ENCODE measurements at places on chromosomes 11 and 22. TPM values are rescaled to one million over a fixed set of nuclear protein-coding genes. Genes with fewer than 3 reads are reported as not detected.

GRCh38 chr22:35217527-35217926, 39.8 kb upstream of the HMGXB4 start:
- no peak for ATAC-seq

The OR52N4 gene
- 0.26 TPM for total RNA-seq

DNA sequence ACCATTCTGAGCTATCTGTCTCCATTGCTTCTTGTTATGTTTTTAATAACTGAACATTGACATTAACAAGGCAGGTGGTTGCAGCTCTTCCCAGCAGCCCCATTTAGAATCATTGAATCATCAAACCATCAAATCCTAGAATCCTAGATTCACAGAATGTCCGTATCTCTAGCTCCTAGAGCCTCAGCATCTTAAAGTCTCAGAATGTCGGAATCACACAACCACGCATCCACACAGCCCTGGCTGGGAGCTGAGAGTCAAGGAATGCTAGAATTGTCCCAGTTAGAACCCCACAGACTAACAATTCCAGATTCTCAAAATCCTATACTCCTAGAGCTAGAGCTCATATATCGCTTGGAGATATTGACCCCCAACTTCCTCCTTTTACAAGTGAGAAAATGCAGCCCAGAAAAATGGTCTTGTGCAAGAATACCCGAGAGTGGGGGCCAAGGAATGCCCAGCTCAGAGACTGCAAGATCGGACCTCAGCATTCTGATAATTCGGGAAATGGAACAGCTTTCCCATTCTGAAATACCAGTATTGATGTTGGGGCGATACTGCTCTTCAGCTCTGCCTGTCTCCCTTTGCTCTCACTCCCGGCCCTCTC, 38.8 kb downstream of the PDE2A start:
- ATAC-seq, result no peak

DNA sequence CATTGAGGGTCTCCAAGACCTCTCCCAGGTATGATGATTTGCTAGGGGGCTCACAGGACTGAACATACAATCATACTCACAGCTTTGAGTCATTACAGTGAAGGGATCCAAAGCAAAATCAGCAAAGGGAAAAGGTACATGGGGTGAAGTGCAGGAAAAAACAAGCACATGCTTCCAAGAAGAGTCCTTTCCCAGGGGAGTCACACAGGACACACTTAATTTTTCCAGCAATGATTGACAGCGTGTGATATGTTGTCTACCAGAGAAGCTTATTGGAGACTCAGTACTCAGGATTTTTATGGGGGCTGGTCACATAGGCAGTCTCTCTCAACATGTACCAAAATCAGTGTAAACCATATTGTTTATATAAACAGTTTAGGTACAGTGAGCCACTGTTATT, 25.3 kb downstream of the CUL5 start:
- ATAC-seq, result no peak

DNA sequence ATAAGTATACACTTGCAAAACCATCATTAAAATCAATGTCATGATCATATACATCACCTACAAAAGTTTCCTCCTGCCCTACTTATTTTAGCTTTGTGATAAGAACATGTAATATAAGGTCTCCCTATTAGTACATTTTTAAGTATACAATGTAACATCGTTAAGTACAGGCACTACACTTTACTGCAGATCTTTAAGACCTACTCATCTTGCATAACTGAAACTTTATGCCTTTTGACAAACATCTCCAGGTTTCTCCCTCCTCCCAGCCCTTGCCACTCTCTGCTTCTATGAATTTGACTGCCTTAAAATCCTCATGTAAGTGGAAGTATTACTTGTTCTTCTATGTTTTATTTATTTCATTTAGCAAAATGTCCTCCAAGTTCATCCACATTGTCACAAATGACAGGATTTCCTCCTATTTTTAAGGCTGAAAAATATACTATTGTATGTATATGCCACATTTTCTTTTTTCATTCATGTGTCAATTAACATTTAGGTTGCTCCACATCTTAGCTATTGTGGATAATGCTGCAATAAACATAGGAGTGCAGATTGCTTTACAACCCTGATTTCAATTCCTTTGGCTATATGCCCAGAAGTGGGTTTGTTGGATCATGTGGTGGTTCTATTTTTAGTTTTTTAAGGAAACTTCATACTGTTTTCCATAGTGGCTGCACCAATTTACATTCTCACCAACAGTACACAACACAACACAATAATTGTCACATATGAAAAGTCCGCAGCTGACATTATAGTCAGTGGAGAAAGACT, 471.1 kb upstream of the ANO3 start:
- no peak for ATAC-seq

GRCh38 chr11:40292721-40293508, 1166.5 kb downstream of the LRRC4C start:
- ATAC-seq, result no peak

GRCh38 chr11:85803920-85804319, 7.0 kb downstream of the SYTL2 start:
- ATAC-seq, result no peak
